NCI-H345 (cell line): ENCODE measurements at places on chromosomes 3 and 15.
A peak's percentile ranks its signal among the peaks of the same experiment; 100 is the strongest.

GRCh38 chr3:50294492-50295403 is 2.5 kb upstream of the IFRD2 start:
- no peak for DNase-seq

DNA sequence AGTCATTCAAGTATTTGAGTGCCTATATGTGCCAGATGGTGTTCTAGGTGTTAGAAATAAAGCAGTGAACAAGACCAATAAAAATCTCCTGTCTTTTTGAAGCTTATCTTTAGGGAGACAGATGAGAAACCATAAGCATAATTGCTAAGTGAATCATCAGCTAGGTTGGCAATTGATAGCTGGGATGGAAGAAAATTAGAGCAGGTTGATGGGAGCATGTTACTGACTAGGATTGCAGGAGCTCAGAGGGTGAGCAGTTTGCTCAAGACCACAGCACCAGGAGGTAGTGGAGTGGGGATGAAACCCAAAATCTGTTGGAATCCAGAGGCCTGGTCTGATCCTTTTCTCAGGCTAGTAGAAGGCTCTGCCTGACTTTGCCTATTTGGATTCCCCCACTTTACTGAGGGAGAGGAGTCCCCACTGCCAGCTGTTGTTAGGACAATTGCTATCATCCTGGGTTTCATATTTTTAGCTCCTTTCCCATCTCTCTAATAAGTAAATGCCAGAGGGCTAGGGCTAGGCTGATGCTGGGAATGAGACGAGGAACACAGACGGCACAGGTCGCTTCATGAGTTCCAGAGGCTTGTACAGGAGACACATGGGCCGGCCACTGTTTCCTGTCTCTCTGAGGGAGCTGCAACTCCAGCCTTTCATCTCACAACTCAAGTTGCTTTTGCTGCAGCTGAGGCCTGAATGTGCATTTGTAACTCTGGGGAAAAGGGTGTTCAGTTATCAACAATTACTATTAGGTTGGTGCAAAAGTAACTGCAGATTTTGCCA is 102.9 kb downstream of the CACNA1D start:
- DNase-seq: no peak

DNA sequence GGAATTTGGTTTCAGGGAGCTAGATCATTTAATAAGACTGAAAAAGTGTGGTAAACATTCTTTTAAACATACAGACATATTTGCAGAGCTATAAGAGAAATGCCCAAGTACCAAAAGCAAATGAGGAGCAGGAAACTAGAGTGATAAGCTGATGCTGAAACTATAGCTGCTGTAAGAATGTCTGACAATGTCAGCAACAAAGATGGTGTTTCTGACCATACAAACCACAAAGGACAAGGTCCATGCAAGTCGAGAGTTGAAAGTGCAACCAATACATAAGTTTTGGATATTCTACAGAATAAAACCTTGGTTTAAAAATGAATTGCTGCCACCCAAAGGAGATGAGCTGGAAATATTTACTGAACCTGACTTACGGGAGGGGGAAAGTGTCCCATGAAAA is 610.2 kb downstream of the TBL1XR1 start:
- DNase-seq: no peak

DNA sequence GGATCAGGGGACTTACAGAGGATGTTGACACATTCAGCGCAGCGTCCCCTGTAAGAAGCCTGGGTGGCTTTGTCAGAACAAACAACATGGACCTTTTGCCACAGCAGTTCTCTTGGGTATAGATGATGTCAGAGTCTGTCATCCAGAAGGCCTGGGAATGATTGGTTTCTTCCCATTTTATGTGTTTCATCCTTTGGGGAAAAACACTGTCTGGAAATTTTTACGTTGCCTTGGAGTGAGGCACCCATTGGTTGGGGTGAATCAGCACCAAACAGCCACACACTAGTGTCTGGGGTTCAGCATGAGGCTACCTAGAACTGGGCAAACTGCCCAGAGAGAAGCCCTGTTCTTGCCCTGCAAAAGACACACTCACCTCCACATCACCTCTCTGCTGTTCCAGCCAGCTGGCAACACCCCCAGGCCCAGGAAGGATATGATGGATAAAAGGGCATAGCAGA is 123.0 kb downstream of the FAM43A start:
- DNase-seq: no peak

- no peak for DNase-seq
Measured at GRCh38 chr3:50259432-50260026, 9.4 kb upstream of the SEMA3B start.

GRCh38 chr3:36843065-36844051 is 79.0 kb upstream of the DCLK3 start:
- DNase-seq: no peak

- peak; percentile 21 for DNase-seq
Measured at GRCh38 chr3:73592154-73593144, 32.3 kb downstream of the PDZRN3 start.

DNA sequence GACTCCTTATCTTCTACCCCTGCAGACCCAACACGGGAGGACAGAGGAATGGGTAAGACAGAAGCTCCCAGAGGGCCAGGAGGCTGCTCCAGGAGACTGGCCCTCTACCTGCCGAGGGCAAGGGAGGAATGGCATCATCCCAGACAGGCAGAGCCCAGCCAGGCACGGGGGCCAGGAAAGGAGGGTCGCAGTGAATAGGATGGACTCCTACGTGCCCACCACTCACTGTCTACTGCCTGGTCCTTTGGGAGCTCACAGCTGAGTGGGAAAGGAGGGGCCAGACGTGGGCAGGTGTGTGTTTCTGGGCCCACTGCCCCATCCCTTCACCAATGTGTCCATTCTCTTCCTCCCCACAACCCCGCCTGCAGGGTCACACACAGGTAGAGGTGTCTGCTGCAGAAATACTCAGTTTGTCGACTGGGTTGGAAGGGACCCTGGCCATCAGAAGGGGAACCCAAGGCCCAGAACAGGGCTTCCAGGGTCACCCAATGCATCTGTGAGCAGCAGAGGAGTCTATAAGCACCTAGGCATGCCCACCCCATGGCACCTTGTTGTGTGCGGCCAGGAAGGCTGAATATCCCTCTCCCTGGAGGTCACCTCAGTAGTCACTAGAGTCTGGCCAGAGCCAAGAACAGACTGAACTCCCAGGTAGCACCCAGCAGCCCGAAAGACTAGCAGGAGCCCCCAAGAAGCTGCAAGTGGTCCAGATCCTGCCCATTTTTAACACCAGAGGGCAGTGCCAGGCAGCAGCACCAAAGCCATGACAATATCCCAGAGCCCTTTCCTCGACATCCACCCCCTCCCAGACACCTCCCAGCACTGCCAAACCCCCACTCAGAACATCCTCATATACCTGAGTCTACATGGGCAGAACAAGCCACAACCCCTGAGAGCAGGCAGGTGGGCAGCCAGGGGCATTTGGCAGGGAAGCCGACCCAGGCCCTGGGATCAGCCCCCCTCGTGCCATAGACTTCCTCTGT is 24.0 kb downstream of the TKT start:
- DNase-seq: no peak

GRCh38 chr3:112471596-112472325 is 27.5 kb downstream of the BTLA start:
- no peak for DNase-seq

- DNase-seq: no peak
Measured at GRCh38 chr3:76972624-76973296, 67.1 kb upstream of the ROBO2 start.

- DNase-seq: peak; percentile 9
Measured at GRCh38 chr3:185439745-185440466, 58.9 kb downstream of the TMEM41A start.

GRCh38 chr3:113546414-113546893 is 14.1 kb downstream of the SIDT1 start:
- no peak for DNase-seq
